ENCODE measurements at places on chromosomes 3 and 15. TPM values are rescaled to one million over a fixed set of nuclear protein-coding genes. Genes with fewer than 3 reads are reported as not detected.

DNA sequence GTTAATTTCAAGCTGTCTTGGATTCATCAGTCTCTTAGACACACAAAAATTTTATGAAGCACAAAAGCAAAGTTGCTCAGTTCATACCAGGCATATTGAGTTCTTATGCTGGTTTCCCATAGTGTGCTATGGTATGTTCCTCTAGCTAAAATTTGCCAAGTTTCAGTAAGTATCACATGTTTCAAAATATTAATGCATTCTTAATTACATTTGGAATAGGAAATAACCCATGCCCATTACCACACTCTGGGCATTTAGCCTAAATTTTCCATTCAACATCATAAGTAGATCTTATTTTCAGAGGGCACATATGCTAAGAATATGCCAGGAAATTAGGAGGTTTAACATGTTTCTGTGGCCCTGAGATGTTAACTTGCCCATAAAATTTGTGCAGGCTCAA lies 289.9 kb downstream of the SHOX2 start:
- no peak for DNase-seq
- no peaks in the 10 kb centered on the region for H3K27me3 ChIP-seq
- peaks cover 10% of the 10 kb centered on the region for H3K4me1 ChIP-seq
- H3K27ac ChIP-seq, result no peak overlapping the region
- no peaks in the 10 kb centered on the region for H3K36me3 ChIP-seq
- H3K4me3 ChIP-seq, result no peak overlapping the region

DNA sequence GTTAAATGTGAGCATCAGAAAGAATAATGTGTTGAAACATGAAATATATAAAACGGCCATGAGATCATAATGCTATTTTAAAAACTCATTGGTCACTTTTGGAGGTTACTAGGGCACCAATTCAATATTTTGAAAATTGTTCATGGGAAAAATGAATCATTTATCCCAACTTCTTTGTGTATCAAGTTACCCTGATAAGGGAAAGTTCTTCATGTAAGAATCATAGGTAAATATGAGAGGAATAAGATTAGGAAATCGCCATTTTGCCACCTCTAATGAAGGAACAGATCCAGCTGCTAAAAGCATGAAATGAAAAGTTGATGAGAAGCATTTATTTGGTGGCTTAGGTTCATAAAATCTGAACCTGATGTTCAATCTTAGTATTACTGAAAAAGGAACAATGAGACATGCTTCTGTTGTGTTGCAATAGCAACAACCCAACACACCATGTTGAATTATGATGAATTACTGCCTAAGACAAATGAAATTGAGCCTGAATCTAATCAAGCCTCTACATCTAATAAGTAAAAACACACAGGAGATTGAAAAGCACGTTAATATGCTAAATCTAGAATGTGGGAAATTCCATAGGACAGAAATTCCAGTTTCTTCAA lies 32.5 kb downstream of the ABHD5 start:
- no peaks in the 10 kb centered on the region for H3K27me3 ChIP-seq
- no peaks in the 10 kb centered on the region for H3K36me3 ChIP-seq
- DNase-seq, result no peak
- H3K4me3 ChIP-seq, result no peak overlapping the region
- H3K27ac ChIP-seq, result no peak overlapping the region

- no peak overlapping the region for H3K4me3 ChIP-seq
- H3K27me3 ChIP-seq, result no peaks in the 10 kb centered on the region
- H3K27ac ChIP-seq, result no peak overlapping the region
- no peaks in the 10 kb centered on the region for H3K36me3 ChIP-seq
- no peaks in the 10 kb centered on the region for H3K4me1 ChIP-seq
Measured at GRCh38 chr3:7506606-7507180, 645.8 kb downstream of the GRM7 start.

GRCh38 chr3:197613199-197613598 lies 57.4 kb upstream of the BDH1 start:
- DNase-seq, result no peak
- H3K27ac ChIP-seq, result no peak overlapping the region

DNA sequence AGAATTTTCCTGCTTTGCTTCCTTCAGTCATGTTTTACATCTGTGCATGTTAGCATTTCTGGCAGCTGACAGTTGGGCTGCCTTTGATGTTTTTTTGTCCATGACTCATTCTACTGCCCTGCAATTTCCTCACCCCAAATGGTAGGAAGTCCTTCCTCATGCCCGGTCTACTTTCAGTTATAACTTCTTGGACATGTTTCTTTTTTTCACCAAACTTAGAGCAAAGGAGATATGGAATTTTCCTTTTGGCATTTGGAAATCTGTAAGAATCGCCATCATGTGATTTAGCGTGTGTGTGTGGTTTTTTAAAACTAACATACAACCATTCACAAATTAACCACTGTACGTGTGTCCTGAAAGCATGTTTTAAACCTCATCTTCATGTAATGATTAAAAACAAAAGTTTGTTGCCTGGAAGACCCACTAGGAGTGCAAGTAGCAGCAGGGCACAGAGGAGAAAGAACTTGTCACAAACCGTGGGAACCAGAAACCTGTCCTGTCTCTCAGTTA lies 430.7 kb upstream of the CFAP20DC start:
- DNase-seq, result no peak
- no peaks in the 10 kb centered on the region for H3K27me3 ChIP-seq
- H3K36me3 ChIP-seq, result no peaks in the 10 kb centered on the region
- no peak overlapping the region for H3K27ac ChIP-seq
- H3K4me1 ChIP-seq, result no peaks in the 10 kb centered on the region

- no peak overlapping the region for H3K4me3 ChIP-seq
- H3K36me3 ChIP-seq, result no peaks in the 10 kb centered on the region
- peaks cover 9% of the 10 kb centered on the region for H3K4me1 ChIP-seq
- peak; percentile 79 for DNase-seq
- H3K27ac ChIP-seq, result no peak overlapping the region
Measured at GRCh38 chr3:169861871-169862270, 7.9 kb downstream of the LRRC31 start.

DNA sequence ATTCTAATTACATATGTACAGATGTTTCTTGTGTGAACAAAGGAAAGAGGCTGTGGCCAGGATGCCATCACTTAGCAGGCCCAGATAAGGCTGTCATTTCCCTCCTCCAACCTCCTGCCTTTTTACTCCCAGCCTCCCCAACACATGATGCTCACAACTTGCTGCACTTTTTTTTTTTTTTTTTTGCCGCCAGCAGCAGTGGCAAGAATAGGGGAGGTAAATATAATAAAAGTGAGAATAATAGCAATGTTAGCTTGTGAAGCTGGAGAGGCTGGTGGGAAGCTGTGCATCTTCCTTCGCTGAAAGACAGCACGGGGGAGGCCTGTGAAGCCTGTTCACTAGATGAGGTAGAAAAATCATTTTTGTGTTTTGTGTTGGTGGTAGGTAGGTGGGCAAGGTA lies 42.5 kb upstream of the MYO5C start:
- no peaks in the 10 kb centered on the region for H3K36me3 ChIP-seq
- no peaks in the 10 kb centered on the region for H3K27me3 ChIP-seq
- H3K4me1 ChIP-seq, result peaks cover 51% of the 10 kb centered on the region

DNA sequence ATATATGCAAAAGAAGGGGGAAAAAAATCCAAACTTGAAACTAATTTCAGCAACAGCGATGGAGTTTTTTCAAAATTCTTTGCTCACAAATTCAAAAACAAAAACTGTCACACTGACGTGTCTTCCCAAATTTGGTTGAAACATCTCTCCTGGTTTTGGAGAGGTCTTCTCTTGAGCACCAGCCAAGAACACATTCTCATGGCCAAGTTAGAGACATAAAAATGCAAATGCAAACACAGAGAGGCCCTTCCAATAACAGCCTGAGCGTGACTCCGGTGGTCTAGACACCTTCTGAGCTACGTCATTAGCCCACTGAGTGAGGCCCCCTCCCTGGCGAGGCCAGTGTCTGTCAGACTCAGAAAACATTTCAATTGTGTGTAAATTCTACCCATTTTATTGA lies 436.0 kb upstream of the PROK2 start:
- no peaks in the 10 kb centered on the region for H3K27me3 ChIP-seq
- H3K36me3 ChIP-seq, result no peaks in the 10 kb centered on the region
- H3K4me3 ChIP-seq, result no peak overlapping the region
- no peak overlapping the region for H3K27ac ChIP-seq

DNA sequence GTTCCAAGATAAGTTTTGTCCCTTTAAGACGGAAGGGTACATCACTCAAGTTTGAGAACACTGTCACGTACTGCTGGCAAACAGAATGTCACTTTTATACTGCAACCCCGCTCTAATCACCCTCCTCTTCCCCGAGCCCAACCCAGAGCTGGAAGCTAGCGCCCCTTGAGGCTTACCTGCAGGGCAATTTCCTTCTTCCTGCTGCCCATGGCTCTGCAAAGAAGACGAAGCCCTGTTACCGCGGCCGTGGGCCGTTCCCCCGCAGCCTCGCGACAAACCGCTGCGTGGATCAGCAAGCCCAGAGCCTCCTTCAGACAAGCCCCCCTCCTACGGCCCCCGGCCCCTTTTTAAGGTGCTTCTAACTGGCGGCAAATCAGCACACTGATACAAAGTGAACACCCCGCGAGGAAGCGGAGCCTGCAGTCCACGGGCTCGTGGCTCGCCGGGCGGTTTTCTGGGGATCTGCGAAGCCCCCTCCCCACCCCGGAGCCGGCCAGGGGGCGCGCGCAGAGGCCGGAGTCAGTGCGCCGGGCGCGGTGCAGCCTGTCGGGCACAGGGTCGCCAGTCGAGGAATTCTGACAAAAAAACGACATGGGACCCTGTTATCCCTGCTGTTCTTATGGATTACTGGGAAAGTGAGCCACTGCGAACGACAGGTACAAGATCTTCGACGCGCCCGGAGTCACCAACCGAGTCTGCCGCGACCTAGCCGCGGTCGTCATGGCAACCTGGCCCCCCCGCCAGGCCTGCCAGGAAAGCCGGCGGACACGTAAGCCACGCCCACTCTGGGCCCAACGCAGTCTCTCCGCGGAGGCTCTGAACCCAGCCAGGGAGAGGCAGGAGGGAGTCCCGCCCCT lies at the start of gene NME9:
Gene NME9, minus strand, starts transcription at position 725 of the 857 bp plus-strand sequence. Its CDS starts 516 bp downstream, at position 209.
- H3K4me3 ChIP-seq, result peak within 1 kb of the TSS; percentile 68
- H3K27me3 ChIP-seq, result no peaks in the 10 kb centered on the region
- H3K4me1 ChIP-seq, result peaks cover 5% of the 10 kb centered on the region
- no peaks in the 10 kb centered on the region for H3K36me3 ChIP-seq
- peak; percentile 98 for DNase-seq
- no peak within 1 kb of the TSS for H3K27ac ChIP-seq

- DNase-seq, result no peak
- H3K27ac ChIP-seq, result no peak overlapping the region
- H3K4me1 ChIP-seq, result 0 out of 2 replicates have a peak, but pooled peaks cover 3% of the 10 kb centered on the region
- H3K27me3 ChIP-seq, result no peaks in the 10 kb centered on the region
- H3K36me3 ChIP-seq, result no peaks in the 10 kb centered on the region
Measured at GRCh38 chr15:27782125-27782524, 317.0 kb downstream of the OCA2 start.

DNA sequence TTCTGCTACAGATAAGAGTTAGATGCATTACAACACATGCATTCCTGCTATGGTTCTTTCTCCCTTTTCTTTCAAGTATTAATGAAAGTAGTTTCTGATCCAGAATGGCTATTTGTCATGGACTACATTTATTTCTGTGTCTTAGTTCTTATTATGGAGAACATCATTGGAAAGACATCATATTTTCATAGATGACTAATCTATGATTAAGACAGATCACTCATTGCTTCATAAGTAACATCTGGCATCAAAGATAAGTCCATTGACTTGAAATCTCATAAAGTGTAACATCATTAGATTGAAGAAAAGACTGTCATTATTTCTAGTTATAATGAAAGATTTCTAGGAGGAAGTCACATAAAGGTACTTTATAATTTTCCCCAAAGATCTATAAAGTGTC lies 366.7 kb downstream of the NSUN3 start:
- no peaks in the 10 kb centered on the region for H3K36me3 ChIP-seq
- no peaks in the 10 kb centered on the region for H3K27me3 ChIP-seq
- no peak for DNase-seq
- H3K27ac ChIP-seq, result no peak overlapping the region
- H3K4me1 ChIP-seq, result peaks cover 4% of the 10 kb centered on the region
- H3K4me3 ChIP-seq, result no peak overlapping the region

DNA sequence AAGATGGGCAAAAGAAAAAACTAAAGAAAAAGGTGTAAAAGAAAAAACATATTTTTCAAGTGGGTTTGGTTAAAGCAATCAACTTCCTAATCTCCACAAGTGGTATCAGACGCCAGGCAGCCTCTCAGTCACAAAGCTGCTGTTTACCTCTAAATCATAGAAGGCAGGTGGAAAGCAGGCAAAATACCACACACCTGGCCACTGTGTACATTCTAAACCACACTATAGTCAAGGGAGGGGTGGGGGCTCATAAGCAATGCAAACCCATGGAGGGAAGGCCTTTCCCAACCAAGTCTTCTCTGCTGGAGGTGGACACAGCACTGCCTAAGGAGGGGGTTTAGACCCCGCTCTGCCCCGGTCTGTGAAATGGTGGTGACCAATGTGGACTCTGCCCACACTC lies 50.4 kb downstream of the MCF2L2 start:
- no peaks in the 10 kb centered on the region for H3K27me3 ChIP-seq
- no peaks in the 10 kb centered on the region for H3K4me1 ChIP-seq
- H3K27ac ChIP-seq, result no peak overlapping the region
- DNase-seq, result no peak

GRCh38 chr3:149833241-149833640 lies 20.2 kb downstream of the RNF13 start:
- DNase-seq, result no peak
- peaks cover 54% of the 10 kb centered on the region for H3K36me3 ChIP-seq
- H3K27ac ChIP-seq, result no peak overlapping the region
- H3K27me3 ChIP-seq, result no peaks in the 10 kb centered on the region
- H3K4me1 ChIP-seq, result no peaks in the 10 kb centered on the region

DNA sequence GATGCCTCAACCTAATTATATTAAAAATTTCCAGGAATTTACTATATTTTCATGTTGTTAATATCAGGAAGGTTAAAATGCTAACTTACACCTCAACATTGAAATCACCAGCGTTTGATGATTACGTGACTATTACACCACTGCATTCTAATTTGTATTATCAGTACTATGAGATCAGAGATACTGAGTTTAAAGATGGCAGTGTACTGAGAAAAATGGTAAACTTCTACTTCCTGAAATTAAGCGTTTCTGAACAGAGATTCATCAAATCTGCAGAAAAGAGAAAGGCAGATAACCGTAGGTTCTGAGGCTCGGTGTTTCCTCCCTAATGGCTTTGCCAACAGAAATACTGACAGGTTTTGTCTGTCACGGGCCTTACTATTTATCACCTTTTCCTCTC lies 69.9 kb downstream of the CRTC3 start:
- H3K4me3 ChIP-seq, result no peak overlapping the region
- no peak for DNase-seq
- no peaks in the 10 kb centered on the region for H3K27me3 ChIP-seq

- no peak overlapping the region for H3K27ac ChIP-seq
- H3K36me3 ChIP-seq, result no peaks in the 10 kb centered on the region
- DNase-seq, result no peak
- no peak overlapping the region for H3K4me3 ChIP-seq
- H3K4me1 ChIP-seq, result no peaks in the 10 kb centered on the region
- no peaks in the 10 kb centered on the region for H3K27me3 ChIP-seq
Measured at GRCh38 chr3:41186297-41186696, 13.0 kb upstream of the CTNNB1 start.

Gene PSMD2
- 117 TPM for polyA plus RNA-seq

Gene HDC
- polyA plus RNA-seq, result not detected

Gene FILIP1L
- polyA plus RNA-seq, result 1.6 TPM
